Activated T-helper 17 cell treated with anti-CD3 and anti-CD28 coated beads, Interleukin-2, amount 50 U/mL, for 72 hours (primary cell): ENCODE measurements at places on chromosomes 11 and 22. TPM values are rescaled to one million over a fixed set of nuclear protein-coding genes. Genes with fewer than 3 reads are reported as not detected.
A peak's percentile ranks its signal among the peaks of the same experiment; 100 is the strongest.

Gene UPK3A
- total RNA-seq, result not detected

Gene PRSS23
- 0.16 TPM for total RNA-seq

DNA sequence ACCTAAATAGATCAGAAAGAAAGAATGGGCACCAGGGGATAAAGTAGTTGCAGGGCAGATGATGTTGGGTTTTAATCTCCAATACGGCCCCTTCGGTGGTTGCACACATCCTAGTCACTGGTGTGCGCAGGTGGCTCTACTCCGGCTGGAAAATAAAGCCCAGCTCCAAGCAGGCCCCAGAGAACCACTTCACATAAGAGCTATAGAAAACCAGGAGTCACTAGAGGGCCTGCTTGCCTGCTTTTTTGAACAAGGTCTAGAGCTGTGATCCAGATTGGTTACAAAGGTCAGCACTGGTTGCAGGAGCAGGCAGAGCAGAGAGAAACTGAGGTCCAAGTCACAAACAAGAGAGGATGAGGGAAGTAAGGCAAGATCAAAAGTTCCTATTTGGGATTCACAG lies 41.5 kb upstream of the MS4A8 start:
- no peak for ATAC-seq

DNA sequence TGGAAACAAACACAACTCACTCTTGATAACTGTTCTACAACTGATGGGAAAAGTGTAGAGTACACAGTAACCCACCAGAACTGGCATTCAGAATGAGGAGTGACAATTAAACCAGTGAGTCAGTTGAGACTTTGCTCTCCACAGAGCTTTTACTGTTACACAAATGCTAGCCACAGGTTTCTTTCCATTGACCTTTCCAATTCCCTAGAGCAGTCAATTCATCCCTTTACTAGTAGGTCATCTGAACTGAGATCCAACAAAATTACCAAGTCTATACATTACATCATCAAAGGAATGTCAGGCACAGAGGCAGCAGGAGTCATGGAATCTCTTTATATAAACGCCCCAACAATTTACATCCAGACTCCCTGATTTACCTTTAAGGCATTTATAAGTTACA lies 65.9 kb downstream of the PHF21A start:
- no peak for ATAC-seq

- ATAC-seq, result no peak
These were observed 16.0 kb downstream of the POLD3 start for GRCh38 chr11:74608431-74608830.

- no peak for ATAC-seq
These were observed 203.7 kb downstream of the NELL1 start for GRCh38 chr11:20873054-20873453.

Gene GGTLC2
- total RNA-seq, result not detected

DNA sequence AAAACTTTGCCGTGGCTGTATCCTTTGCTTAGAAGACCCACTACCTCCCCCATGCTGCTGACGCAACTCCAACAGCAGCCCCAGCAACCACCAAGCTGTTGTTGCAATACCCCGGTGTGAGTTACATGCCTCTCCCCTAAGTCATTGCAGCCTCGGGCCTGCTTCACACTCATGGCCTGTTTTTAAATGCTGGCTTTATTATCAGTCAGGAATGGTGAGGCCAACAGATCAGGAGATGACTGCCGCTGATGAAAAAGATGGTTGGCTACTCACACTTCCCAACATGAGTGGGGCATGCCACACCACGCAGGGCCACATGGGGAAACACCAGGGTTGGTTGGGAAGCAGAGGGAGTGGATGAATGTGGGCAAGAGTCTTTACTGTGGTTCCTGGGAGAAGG lies 171.5 kb upstream of the SYT13 start:
- ATAC-seq, result no peak

GRCh38 chr22:25060522-25061071 lies 108.1 kb downstream of the KIAA1671 start:
- ATAC-seq, result peak; percentile 92
